ENCODE measurements at places on chromosomes 13 and 19.

GRCh38 chr13:21882766-21883165 is 211.9 kb downstream of the FGF9 start:
- DNase-seq = no peak

DNA sequence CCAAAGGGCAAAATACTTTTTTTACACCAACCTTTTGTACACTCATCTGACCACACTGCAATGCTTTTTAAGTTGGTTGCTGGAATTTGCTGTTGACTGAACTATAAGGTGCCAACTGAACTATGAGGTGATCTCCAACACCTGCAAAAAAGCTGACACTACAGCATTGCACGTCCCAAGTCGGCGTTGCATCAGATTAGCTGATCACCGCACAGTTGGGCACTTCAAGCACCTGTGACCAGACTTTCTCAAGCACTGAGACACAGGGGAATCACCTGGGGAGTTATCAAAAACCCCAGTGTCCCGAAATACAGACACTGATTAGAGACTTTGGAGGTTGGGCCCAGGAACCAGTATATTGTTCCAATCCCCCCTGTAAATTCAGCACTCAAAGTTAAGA is 1.1 kb downstream of the NLRP11 start:
- no peak for DNase-seq

- DNase-seq = peak; percentile 49
These were observed 28.2 kb downstream of the KCNC3 start for GRCh38 chr19:50300814-50301606.

DNA sequence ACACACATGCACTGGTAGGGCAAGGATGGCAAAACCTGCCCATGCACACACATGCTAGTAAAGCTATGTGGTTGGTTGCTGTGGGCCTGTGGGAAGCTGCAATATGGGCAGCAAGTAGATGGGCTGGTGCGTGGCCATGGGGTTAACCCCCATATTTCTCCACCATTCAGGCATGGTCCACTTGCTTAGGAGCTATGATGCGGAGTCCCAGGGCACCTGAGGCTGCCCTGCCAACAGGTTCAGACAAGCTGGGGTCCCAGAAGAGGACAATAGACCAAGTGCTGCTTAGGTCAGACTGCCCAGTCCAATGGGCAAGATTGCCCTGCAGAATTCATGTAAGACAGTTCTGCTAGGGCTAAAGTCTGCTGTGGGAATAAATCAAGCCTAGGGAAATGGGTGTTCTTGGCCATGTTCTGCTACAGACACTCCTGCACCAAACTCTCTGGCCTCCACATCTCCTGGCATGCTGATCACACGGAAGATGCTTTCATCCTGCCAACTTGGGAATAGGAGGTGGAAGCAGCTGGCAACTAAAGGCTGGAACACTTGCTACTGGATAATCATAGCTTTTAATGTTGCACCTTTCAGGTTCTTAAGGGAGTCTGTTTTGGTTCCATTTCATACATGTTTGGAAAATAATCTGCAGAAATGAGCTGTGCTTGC is 646.3 kb upstream of the SLITRK1 start:
- DNase-seq = no peak

- peak; percentile 12 for DNase-seq
These were observed 95.2 kb upstream of the CLDN10 start for GRCh38 chr13:95457294-95457693.

GRCh38 chr19:5664515-5664914 is 15.8 kb downstream of the MICOS13 start:
- DNase-seq = no peak

DNA sequence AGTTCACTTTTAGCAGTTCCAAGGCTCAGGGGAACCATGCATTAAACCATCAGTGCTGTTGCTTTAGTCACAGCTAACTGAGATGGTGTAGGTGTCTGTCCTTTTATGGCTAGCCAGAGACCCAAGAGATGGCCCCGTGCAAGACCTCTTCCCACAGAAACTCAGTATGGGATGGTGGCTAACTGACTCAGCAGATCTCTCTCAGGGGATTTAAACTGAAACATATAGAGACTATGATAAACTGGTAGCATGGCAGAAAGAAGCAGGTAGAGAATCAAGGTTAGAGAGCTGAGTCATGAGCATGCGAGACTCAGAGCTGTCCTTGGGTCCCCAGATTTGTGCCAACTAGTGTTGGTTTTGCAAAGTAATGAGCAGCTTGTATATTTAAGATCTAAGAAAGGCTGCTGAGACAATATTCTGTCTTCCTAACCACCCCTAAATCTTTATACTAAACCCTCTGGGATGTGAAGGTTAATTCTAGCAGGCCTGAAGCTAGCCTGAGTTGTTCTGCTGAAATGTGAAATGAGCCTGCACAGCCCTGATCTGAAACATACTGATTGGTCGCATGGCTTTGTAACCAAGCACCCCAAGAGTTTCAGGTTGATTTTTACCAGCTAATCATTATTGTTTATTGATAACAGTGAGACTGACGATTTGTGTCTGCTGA is 6.5 kb upstream of the SCEL start:
- DNase-seq = no peak

GRCh38 chr19:5341981-5342380 is 1.4 kb upstream of the PTPRS start:
- DNase-seq = no peak

DNA sequence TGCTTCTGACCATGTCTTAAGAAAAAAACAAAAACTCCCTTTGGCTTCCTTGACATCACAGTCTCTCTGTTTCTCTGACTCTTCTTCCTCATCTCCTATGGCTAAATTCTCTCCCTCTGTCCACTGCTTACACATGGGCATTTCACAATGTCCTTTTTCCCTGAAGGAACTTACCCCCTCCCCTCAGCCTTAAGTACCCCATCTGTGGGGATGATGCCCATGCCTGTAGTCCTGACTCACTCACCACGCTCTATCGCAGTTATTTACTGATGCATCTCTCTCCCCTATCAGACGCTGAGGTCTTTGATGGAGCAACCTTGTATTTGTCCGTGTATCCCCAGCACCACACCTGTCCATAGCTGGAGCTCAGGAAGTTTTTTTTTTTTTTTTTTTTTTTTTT is 32.4 kb downstream of the ACTN4 start:
- peak; percentile 92 for DNase-seq

GRCh38 chr19:46713781-46714443 is 3.0 kb downstream of the PRKD2 start:
- peak; percentile 60 for DNase-seq

GRCh38 chr13:98232456-98232855 is 55.4 kb upstream of the RNF113B start:
- no peak for DNase-seq

- DNase-seq = no peak
These were observed 112.2 kb downstream of the NDFIP2 start for GRCh38 chr13:79593121-79593520.

GRCh38 chr19:6414793-6415590 is 9.6 kb downstream of the KHSRP start:
- DNase-seq = no peak

DNA sequence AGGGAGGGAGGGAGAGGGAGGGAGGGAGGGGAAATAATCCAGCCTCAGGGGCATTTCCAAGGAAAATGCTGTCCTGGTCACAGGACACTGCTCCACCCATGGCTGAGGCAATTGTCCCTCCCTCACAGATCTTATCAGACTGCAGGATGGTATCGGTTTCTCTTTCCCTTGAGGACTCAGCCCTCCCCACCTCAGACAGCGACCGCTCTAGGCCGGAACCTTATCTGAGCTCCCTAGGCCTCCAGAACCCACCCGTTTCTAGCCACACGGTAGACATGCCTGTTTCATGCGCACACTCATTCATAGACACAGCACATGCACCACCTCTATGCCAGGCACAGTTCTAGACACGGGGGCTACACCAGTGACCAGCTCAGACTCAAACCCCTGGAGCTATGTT is 10.0 kb upstream of the IZUMO2 start:
- no peak for DNase-seq

DNA sequence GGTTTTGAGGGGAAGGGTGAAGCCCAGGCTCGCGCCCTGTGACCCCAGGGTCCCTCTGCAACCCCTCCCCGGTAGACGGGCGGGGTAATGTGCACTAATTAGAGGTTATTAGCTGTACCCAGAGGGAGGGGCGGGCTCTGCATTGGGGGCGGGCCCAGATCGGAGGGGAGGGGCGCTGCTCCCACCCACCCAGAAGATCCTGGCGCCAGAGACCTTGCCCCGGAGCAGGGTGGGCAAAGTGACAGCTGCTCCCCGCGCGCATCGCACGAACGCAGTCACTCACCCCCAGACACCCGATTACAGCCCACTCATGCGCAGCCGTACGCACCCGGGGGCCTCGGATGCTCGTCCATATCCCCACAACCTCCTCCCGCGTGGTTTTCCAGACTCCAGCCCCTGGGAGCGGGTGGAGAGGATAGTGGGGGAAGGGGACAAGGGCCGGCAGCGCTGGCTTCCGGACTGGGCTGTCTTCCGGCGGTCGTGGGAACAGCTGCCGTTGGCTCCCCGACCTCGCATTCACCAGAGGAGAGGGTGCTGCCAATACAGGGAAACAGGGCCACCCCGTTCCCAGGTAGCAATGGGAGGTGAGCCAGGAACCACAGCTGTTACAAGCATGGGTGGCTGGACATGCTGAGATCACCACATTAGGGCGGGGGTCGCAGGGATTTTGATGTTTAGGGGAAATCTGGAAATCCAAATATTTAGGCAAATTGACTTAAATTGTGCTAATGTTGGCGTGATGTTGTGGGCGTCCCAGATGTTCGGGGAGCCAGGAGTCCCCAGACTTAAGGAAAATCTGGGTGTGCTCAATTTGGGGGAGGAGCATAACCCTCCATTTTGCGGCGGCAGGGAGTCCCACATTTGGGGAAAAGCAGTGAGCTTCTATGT is 2.9 kb upstream of the HOOK2 start:
- peak; percentile 94 for DNase-seq

DNA sequence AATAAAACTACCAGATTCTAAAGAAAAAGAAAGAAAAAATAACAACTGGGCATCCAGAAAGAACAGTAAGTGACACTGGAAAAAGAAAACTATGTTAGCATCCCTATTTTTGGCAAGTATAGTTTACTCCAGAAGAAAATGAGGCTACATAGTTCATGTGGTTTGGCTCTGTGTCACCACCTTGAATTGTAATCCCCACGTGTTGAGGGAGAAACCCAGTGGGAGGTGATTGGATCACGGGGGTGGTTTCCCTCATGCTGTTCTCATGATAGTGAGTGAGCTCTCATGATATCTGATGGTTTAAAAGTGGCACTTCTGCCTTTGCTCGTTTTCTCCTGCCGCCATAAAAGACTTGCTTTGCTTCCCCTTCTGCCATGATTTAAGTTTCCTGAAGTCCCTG is 76.9 kb downstream of the ITGBL1 start:
- peak; percentile 60 for DNase-seq

- peak; percentile 64 for DNase-seq
These were observed 202.9 kb downstream of the USP12 start for GRCh38 chr13:26968431-26969341.

GRCh38 chr13:109821103-109821502 is 34.7 kb upstream of the IRS2 start:
- DNase-seq = no peak

DNA sequence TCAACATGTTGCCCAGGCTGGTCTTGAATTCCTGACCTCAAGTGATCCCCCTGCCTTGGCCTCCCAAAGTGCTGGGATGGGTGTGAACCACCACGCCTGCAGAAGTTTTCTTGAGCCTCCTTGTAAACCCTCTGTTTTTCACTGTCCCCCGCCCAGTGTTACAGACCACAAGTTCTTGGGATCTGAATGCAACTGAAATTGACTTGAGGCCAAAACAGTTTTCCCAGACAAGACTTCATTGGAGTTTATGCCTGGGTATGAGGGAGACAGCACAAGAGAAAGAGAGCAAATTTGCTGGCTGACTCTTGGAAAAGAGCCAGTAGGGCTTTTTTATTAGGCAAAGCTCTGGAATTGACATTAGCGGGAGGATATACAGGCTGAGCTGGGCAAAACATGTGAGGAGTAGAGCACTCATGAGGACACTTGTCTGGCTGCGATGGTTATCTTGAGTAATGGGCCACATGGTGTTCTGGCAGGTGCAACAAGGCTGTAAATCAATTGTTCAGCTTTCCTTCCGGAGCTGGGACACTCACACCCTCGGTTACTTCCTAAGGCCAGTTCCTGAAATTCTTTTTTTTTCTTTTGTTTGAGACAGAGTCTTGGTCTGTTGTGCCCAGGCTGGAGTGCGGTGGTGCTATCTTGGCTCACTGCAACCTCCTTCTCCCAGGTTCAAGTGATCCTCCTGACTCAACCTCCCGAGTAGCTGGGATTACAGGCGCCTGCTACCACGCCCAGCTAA is 12.7 kb upstream of the HNRNPL start:
- DNase-seq = peak; percentile 84

DNA sequence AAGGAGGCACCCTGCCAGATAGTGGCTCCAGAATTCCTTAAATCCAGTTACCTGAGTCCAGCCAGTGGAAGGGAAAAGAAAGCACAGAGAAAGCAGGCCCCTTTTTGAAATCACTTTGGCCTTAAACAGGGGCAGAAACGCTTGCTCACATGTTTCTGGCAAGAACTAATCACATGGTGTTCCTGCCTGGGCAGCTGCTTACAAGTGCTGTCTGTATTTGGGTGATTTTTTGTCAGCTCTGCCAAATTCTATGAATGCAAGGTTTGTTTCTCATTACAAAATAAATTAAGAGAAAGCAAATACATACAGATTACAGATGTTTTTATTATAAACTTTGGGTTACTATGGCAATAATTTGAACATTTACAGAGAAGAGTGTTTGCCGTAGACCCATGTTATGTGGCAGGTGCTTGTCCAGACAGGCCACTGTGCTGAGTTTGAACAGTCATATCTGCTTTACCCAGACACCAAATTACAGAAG is 1237.8 kb downstream of the SLITRK5 start:
- DNase-seq = no peak

DNA sequence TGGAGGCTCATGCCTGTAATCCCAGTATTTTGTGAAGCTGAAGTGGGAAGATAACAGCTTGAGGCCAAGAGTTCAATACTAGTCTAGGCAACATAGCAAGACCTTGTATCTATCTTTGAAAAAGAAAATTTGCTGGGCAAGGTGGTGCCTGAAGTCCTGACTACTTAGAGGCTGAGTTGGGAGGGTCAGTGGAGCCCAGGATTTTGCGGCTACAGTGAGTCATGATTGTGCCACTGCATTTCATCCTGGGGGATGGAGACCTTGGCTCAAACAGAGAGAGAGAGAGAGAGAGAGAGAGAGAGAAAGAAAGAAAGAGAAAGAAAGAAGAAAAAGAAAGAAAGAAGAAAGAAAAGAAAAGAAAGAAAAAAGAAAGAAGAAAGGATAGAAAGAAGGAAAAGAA is 1872.3 kb upstream of the PCDH20 start:
- peak; percentile 0 for DNase-seq

- no peak for DNase-seq
These were observed 71.8 kb downstream of the TBC1D4 start for GRCh38 chr13:75410207-75410606.

GRCh38 chr19:13838435-13839129 is 38.4 kb upstream of the NANOS3 start:
- DNase-seq = peak; percentile 77

GRCh38 chr19:49142866-49143335 is 12.3 kb downstream of the HRC start:
- DNase-seq = peak; percentile 94

DNA sequence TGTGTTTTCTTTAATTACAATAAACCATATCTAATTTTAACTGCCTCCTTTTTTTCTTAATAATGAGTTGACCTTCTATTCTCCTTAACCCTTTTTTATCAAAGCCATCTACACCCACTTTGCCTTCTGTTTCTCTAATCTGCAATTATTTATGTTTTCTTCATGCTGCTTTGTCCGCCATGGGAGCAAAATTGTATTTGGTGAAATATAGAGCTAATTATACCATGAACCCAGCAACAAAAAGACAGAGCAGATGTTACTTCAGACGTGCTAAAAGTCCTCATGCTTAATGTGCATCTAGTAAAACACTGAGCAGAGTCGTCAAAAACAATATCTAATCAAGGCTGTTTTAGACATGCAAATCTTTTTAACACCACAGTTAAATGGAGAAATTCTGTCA is 264.7 kb downstream of the DACH1 start:
- no peak for DNase-seq

- DNase-seq = peak; percentile 30
These were observed 13.9 kb upstream of the MADCAM1 start for GRCh38 chr19:482186-483041.

All from mesenchymal stem cell (in vitro differentiated cells and primary cell).